Subcutaneous preadipocyte (primary cell): ENCODE measurements at places on chromosomes 3 and 15. TPM values are rescaled to one million over a fixed set of nuclear protein-coding genes. Genes with fewer than 3 reads are reported as not detected.

STRIT1 gene
- total RNA-seq: not detected in 2 replicates

GOLGA6L4 gene
- total RNA-seq: 0.37 and 0.78 TPM in 2 replicates

ISL2 gene
- 0.20 TPM in 1 of 2 replicates, not detected in the other for total RNA-seq

SLC30A4 gene
- 5.9 TPM in 2 replicates for total RNA-seq

NRG4 gene
- not detected in 2 replicates for total RNA-seq

MYL3 gene
- not detected in 2 replicates for total RNA-seq

LYSMD2 gene
- 5.5 and 7.2 TPM in 2 replicates for total RNA-seq

FOXB1 gene
- total RNA-seq: not detected in 2 replicates

CCR1 gene
- total RNA-seq: 0.59 and 3.7 TPM in 2 replicates

MESP2 gene
- 0.78 and 1.1 TPM in 2 replicates for total RNA-seq

LIPH gene
- total RNA-seq: not detected in 2 replicates

COL6A5 gene
- not detected in 2 replicates for total RNA-seq

GOLGA8S gene
- not detected in 2 replicates for total RNA-seq

VGLL3 gene
- 52.6 and 73.9 TPM in 2 replicates for total RNA-seq

CHRD gene
- total RNA-seq: 0.20 and 1.8 TPM in 2 replicates

AGTR1 gene
- 2.7 and 7.3 TPM in 2 replicates for total RNA-seq

GALNT15 gene
- 83.7 and 158 TPM in 2 replicates for total RNA-seq

CELF6 gene
- not detected in 2 replicates for total RNA-seq

ABHD17C gene
- total RNA-seq: 4.4 and 4.7 TPM in 2 replicates

MON1A gene
- 13.6 and 17.0 TPM in 2 replicates for total RNA-seq

MCF2L2 gene
- 0.73 and 1.6 TPM in 2 replicates for total RNA-seq

RHOV gene
- total RNA-seq: not detected in 2 replicates

LMLN gene
- 7.3 and 10.4 TPM in 2 replicates for total RNA-seq

ADAMTSL3 gene
- total RNA-seq: 0.20 and 0.37 TPM in 2 replicates

CACNA1D gene
- total RNA-seq: under 0.01 TPM in 1 of 2 replicates, not detected in the other

TTC21A gene
- 3.3 and 4.5 TPM in 2 replicates for total RNA-seq

AADACL2 gene
- total RNA-seq: not detected in 2 replicates

PLA2G4F gene
- total RNA-seq: not detected in 2 replicates

CADPS gene
- total RNA-seq: under 0.01 and 0.59 TPM in 2 replicates

CYP1A2 gene
- total RNA-seq: not detected in 2 replicates
